ENCODE measurements at places on chromosomes 16 and 17.

GRCh38 chr17:29107933-29108822 is 65.2 kb downstream of the PIPOX start:
- no peaks in the 10 kb centered on the region for H3K27me3 ChIP-seq
- no peak for DNase-seq
- H3K27ac ChIP-seq, result no peak overlapping the region

DNA sequence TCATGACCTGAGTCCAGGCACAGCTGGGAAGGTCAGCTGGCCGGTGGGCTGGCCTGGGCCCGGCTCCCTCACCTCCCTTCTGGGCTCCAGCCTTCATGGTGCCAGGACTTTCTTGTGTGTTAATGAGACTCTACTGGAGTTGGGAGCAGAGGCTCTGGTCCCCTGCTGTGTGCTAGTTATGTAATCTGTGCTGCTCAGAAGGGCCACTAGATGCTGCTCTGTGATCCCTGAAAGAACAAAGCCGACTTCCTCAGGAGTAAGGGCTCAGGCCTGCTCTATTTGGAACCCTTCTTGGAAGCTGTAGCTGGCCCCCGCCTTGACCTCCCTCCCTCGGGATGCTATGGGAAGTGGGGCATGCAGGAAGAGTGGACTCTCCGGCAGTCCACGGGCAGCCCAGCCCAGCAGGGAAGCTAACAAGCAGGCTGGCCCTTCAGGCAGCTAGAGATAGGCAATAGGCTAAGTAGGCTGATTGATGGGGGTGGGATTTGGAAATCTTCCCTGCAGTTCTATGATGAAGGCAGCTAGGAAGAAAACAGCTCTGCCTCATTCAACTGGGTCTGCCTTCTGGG is 3.3 kb upstream of the CDK5R1 start:
- peak overlapping the region; percentile 64 for H3K27ac ChIP-seq
- peaks cover 46% of the 10 kb centered on the region for H3K36me3 ChIP-seq
- no peaks in the 10 kb centered on the region for H3K27me3 ChIP-seq
- no peak overlapping the region for H3K4me3 ChIP-seq
- peaks cover 23% of the 10 kb centered on the region for H3K4me1 ChIP-seq
- peak; percentile 58 for DNase-seq

- no peaks in the 10 kb centered on the region for H3K4me1 ChIP-seq
- no peaks in the 10 kb centered on the region for H3K27me3 ChIP-seq
- no peak overlapping the region for H3K27ac ChIP-seq
- no peak overlapping the region for H3K4me3 ChIP-seq
- DNase-seq, result no peak
Observed at GRCh38 chr16:10466861-10467260, 81.0 kb downstream of the ATF7IP2 start.

DNA sequence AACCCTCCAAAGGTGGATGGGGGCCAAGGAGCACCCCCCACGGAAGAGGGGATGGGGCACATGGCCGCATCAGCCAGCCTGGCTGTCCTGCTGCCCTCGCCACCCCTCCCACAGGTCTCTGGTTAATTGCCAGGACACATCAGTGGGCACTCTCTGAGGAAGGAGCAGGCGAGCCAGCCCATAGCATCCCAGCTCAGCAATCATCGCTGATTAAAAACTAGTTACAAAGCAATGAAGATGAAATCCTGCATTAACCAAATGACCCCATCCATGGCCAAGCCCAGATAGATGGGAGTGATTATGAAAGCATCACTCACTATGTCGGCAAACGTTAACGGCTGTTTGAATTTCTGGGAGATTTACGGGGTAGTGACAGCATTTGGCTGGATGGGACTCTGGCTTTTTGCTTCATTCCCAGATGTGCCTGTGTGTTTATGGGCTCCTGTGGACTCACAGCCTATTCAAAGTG is 45.3 kb downstream of the CCDC182 start:
- peaks cover 19% of the 10 kb centered on the region for H3K4me1 ChIP-seq
- no peak overlapping the region for H3K4me3 ChIP-seq
- H3K36me3 ChIP-seq, result no peaks in the 10 kb centered on the region

GRCh38 chr16:60815033-60815432 is 1221.2 kb downstream of the CDH8 start:
- no peaks in the 10 kb centered on the region for H3K4me1 ChIP-seq
- DNase-seq, result no peak

GRCh38 chr16:63883091-63883490 is 1238.8 kb downstream of the CDH11 start:
- no peaks in the 10 kb centered on the region for H3K4me1 ChIP-seq
- no peak overlapping the region for H3K4me3 ChIP-seq
- DNase-seq, result no peak
- H3K27me3 ChIP-seq, result no peaks in the 10 kb centered on the region

DNA sequence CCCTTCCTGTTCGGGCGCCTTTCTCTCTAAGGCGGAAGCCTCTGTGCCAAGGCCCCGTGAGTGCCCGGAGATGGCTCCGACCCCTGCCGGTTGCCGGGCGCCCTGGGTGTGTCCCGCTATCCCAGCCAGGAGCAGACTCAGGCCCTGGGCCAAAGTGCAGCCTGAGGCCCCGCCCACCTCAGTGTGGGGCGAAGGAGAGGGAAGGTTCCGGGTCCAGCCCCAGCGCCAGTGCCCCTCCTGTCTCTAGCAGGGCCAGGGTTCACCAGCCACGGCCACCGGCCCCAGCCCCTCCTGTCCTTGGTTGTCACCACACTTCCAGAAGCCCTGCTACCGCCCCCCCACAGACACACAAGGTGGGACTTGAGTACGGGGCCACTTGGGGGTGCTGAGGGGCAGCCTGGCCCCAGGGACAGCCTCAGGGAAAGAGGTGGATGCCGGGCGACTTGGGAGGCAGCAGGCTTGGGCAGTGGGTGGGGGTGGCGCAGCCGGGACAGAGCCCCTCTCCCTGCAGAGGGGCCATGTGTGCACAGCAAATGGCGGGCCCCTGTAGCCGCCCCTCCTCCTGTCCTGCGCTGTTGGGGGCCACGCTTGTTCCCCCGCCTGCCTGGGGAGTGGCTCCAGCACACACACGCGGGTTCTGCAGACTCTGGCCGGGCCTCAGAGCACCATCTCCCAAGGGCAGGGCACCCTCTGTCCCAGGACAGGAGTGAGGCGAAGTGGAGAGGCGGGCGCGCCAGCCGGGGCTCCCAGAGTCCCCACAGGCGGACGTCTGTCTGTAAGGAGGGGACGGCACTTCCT is 6.0 kb downstream of the C1QTNF8 start:
- H3K27me3 ChIP-seq, result no peaks in the 10 kb centered on the region
- DNase-seq, result no peak
- no peak overlapping the region for H3K4me3 ChIP-seq
- H3K27ac ChIP-seq, result no peak overlapping the region
- H3K36me3 ChIP-seq, result no peaks in the 10 kb centered on the region

- H3K4me3 ChIP-seq, result peak overlapping the region; percentile 23
- peaks cover 16% of the 10 kb centered on the region for H3K4me1 ChIP-seq
- DNase-seq, result no peak
- no peak overlapping the region for H3K27ac ChIP-seq
- peaks cover 71% of the 10 kb centered on the region for H3K27me3 ChIP-seq
- H3K36me3 ChIP-seq, result no peaks in the 10 kb centered on the region
Observed at GRCh38 chr17:73952480-73953205, 250.8 kb upstream of the RPL38 start.

DNA sequence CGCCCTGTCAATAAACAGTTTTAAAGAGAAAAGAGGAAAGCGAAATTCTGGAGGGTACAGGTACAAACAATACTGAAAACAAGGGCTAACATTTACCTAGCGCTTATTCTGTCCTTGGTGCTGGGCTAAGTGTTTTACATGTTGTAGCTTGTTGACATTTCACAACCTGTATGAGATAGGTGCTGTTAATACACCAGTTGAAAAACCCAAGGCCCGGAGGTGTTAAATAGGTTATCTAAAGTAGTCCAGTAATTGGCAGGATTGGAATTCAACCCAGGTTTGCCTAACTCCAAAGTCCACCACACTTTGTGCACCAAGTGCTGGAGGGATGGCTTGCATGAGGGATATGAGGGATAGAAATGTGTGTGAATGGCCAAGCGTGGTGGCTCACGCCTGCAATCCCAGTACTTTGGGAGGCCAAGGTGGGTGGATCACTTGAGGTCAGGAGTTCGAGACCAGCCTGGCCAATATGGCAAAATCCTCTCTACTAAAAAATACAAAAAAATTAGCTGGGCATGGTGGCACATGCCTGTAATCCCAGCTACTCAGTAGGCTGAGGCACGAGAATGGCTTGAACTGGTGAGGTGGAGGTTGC is 2.9 kb downstream of the ATP6V0D1 start:
- H3K27ac ChIP-seq, result no peak overlapping the region
- H3K4me3 ChIP-seq, result no peak overlapping the region
- peaks cover 5% of the 10 kb centered on the region for H3K4me1 ChIP-seq
- peaks cover 9% of the 10 kb centered on the region for H3K36me3 ChIP-seq
- H3K27me3 ChIP-seq, result no peaks in the 10 kb centered on the region

DNA sequence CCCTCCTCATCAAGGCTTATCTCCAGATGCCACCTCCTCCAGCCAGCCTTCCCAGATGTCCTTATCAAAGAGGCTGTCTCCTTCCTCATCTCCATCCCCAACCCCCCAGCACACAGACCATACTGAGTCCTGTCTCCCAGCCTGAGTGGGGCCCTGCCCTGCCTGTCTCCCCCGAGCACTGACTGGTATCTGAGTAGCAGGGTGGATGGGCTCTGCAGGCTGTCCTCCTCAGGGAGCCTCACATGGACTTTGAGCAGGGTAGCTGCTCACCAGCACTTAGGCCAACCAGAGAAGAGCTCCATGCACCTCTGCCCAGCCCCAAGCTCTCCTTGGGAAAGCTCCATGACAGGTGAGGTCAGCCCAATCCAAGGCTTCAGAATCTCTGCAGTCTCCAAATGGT is 20.0 kb upstream of the ITGA3 start:
- no peaks in the 10 kb centered on the region for H3K4me1 ChIP-seq
- H3K27me3 ChIP-seq, result peaks cover 32% of the 10 kb centered on the region
- no peaks in the 10 kb centered on the region for H3K36me3 ChIP-seq
- DNase-seq, result no peak
- no peak overlapping the region for H3K27ac ChIP-seq
- no peak overlapping the region for H3K4me3 ChIP-seq
